ENCODE measurements at places on chromosomes 4 and X.

DNA sequence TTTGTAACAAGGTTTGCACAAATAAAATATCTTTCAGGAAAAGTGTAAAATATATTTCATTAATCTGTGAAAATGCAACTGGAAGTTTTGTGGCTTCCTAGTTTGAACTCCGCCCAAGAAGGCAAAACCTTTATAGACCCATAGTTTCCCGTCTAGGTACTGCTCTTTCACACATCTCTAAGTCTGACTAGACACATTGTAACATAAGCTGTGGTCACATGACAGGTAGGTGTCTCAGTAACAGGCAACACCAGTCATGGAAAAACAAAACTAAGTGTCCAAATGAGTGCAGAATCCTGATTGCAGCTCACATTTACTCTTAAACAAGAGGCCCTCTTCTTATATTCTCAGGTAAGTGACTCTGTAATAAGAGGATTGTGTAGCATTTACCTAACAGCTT lies 55.6 kb downstream of the SNCA start:
- no peak for DNase-seq

GRCh38 chr4:73870768-73871167 lies 1.6 kb downstream of the CXCL1 start:
- no peak for DNase-seq

DNA sequence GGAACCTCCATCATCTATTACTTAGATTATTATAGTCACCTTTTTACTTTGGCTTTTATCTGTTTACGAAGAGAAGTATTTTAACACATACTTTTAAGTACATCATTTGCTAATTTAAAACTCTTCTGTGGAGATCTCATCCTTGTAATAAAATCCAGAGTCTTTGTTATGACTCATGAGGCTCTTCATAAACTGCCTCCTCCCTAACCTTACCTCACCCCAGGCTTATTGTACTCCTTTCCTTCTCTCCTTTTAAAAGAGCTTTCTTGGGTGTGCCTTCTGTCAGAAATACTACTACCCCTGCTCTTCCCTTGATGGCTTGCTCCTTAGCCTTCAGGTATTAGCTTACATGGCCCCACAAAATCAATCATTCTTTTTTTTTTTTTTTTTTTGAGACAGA lies 6.6 kb downstream of the ARL9 start:
- DNase-seq: no peak

DNA sequence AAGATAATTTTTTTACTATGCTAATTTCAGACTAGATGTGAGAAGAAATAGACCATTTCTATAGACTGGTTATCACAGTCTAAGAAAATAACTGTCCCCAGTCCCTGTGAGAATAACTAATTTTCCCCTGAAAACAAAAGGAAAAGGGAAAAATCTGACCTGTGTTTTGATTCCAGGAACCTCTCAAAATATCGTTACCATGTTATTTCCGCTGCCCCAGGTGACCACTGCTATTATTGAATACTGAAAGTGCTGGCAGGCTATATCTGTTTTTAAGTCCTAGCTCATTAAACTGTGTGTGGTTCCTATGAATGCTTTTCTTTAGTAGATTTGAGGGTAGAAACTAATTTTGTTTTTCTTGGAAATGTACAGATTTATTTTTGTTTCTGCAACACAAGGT lies 83.6 kb downstream of the GAB1 start:
- no peak for DNase-seq

DNA sequence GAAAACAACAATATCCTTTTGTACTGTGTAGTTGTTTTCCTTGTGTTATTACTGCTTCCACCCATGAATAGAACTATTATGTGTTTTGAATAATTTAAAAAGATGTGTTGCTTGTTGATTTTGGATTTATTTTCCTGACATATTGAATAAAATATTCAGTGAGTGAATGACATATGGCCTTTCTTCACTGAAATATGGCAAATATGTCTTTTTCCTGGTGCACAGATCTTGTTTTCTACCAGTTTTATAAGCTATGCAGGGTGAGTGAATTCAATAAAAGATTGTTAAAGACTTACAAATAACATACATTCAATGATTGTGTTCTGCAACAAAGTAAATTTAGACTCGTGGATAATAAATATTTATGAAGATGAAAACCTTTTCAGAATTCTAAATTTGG lies 1216.3 kb upstream of the ADGRL3 start:
- no peak for DNase-seq

GRCh38 chr4:67470871-67471270 lies 74.4 kb downstream of the CENPC start:
- DNase-seq: no peak

- DNase-seq: no peak
Observed at GRCh38 chr4:41696131-41696530, 52.4 kb downstream of the PHOX2B start.

DNA sequence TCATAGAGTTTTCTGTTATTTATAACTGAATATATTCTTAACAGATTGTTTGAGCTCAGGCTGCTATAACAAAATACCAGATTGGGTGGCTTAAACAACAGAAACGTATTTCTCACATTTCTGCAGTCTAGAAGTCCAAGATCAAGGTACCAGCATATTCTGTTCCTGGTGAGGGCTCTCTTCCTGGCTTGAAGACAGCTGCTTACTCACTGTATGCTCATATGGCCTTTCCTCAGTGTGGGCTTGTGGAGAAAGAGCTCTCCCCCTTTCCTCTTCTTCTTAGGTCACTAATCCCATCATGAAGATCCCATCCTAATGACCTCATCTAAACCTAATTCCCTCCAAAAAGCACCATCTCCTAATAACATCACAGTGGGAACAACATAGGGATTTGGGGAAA lies 117.8 kb downstream of the RASGEF1B start:
- no peak for DNase-seq

DNA sequence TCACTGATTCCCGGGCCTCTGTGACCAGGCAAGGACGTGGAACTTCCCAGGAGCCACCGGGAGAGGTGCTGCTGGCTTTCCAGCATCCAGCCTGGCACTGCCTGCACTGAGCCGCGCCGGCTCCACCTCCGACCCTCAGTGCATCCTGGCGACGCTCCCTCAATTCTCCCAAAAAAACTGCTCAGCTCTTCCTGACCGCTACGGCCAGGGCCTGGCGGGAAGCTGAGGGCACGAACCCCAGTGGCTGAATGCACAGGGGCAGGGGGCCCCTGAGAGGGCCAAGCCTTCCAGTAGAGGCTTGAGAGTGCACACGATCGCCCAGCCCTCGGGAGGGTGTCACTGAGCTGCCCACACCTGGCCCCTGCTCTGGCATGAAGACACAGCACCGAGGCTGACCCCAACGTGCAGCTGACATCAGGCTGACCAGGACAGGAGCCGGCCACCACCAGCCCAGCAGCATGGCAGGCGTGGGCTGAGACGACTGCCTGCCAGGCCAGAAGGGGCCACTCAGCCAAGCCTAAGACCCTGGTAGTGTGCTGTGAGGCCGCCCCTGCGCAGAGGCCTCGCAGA lies 6.9 kb downstream of the CTBP1 start:
- DNase-seq: no peak

- DNase-seq: no peak
Observed at GRCh38 chrX:19094654-19095053, 27.6 kb downstream of the ADGRG2 start.

- DNase-seq: peak; percentile 45
Observed at GRCh38 chrX:122512561-122513072, 671.5 kb upstream of the GRIA3 start.

GRCh38 chrX:53261355-53261972 lies 19.9 kb downstream of the IQSEC2 start:
- no peak for DNase-seq

DNA sequence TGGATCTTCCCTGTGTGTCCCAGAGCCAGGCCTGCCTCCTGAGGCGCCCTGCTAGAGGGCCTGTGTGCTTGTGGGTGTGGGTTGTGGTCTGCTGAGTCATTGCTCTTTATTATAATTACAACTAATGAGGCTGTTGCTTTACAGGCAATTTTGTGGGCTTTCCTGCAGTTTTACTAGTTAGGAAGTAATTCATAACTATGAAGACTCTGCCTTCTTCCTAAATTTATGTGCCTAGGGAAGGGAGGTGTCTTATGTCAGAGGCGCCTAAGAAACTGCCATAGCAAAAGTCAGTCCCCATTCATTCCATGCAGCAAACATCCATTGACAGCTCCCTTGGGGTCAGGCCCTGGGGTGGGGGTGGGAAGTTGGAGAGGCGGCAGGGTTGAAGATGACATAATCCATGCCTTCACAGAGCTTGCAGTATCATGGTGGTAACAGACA lies 359.2 kb downstream of the IDS start:
- DNase-seq: peak; percentile 33

DNA sequence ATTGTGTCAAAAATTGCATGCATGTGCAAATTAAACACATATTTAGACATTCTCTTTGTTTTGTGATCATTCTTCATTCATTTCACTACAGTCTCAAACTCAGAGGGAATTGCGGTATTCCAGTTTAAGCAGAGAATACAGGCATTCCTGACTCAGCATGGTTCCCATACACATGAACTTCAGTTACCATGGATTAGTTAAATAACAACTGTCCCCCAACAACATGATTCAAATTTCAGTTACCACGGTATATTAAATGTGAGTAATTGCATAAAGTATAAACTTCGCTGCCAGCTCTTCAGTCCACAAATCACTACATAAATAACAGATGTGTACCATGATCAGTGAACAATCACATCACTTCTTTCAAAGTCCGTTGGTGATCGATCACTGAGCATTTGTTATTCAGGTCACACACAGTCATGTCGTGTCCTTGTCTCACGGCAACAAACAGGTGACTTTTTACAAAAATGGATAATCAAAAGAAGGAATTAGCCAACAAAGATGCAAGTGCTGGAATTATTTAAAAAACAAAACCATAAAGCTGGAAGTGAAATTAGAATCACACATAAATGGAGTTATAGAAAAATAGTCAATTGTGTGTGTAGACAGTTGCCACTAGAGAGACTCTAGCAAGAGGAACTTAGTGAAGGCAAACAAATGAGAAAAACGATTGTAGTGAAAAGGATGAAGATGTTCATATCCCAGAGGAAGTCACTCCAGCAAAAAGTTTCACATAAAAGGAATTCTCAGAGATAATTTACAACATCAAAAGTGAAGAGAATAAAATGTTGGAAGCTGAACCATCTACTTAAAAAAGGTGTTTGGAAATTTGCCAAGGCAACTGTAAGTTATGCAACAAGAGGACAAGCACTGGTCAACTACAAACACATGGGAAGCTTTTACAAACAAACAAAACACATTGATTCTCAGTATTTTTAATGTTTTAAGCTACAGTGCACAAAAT lies 138.6 kb upstream of the SMARCAD1 start:
- DNase-seq: no peak

- DNase-seq: no peak
Observed at GRCh38 chr4:80179637-80180161, 17.6 kb upstream of the PRDM8 start.

GRCh38 chr4:2800691-2801596 lies 8.1 kb downstream of the SH3BP2 start:
- DNase-seq: peak; percentile 58

GRCh38 chrX:74922922-74923543 lies 2.2 kb downstream of the NEXMIF start:
- DNase-seq: no peak

GRCh38 chr4:129040471-129040870 lies 52.9 kb downstream of the SCLT1 start:
- DNase-seq: no peak

DNA sequence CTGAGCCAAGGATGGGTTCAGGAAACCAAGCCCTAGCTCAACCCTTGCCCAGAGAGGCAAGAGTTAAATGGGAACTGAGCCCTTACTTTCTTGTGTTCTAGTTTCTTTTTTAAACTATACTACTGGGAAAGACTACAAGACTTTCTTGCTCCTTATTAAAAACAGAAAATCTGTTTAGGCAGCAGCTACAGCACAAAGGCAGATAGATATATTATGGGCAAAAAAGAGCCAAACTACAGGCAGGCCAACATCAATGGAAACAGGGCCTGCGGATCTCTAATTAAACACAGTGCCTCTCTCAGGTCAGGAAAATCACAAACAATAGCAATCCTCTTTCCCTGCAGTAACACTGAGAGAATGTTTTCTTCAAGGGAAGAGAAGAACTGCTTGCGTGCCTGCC lies 226.0 kb downstream of the LDB2 start:
- no peak for DNase-seq

DNA sequence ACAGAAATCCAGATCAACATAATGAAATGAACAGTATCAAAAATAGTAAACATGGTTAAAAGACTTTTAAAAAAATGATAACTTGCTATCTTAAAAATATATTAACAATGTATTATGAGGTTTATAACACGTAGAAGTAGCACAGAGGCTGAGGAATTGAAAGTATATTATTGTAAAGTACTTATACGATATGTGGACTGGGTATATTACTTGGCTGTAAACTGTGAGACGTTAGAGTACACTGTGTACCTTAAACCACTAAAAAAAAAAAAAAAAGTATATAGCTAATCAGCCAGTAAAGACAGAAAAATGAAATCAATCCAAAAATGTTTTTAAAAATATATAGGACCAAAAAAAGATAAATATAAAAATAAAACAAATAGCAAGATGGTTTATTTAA lies 120.6 kb downstream of the TET2 start:
- no peak for DNase-seq

- no peak for DNase-seq
Observed at GRCh38 chrX:151641564-151641963, 53.7 kb upstream of the PRRG3 start.

- peak; percentile 15 for DNase-seq
Observed at GRCh38 chrX:51608766-51609165, 9.9 kb downstream of the CENPVL3 start.

DNA sequence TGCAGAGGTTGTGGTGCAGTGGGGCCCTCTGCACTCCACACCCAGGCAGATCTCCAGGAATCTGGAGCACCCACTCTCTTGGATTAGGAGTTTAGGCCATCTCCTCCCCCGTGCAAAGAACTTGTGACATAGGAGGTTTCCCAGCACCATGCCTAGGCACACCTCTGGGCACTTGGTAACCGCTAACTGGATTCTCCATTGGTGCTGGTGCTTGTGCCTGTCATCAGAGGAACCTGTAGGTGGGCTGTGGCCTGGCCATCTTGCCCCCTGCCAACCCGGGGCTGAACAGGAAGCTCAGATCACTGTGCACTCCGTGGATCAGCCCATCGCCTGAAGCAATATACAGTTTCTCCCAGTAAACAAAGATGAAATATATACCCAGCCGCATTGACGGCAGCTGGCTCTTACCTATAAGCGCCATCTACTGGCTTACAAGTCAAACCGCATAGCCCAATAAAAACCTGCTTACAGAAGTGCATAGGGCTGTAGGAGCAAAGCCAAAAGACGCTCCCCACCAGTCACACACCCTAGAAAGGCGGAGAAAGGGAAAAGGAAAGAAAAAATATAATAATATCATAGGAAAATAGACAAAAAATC lies 19.1 kb upstream of the TEX13B start:
- DNase-seq: peak; percentile 4

Data from astrocyte (in vitro differentiated cells and primary cell).